ENCODE measurements at places on chromosomes 2 and 18.
A peak's percentile ranks its signal among the peaks of the same experiment; 100 is the strongest.

GRCh38 chr2:209523867-209524266 is 100.0 kb downstream of the MAP2 start:
- DNase-seq, result no peak

DNA sequence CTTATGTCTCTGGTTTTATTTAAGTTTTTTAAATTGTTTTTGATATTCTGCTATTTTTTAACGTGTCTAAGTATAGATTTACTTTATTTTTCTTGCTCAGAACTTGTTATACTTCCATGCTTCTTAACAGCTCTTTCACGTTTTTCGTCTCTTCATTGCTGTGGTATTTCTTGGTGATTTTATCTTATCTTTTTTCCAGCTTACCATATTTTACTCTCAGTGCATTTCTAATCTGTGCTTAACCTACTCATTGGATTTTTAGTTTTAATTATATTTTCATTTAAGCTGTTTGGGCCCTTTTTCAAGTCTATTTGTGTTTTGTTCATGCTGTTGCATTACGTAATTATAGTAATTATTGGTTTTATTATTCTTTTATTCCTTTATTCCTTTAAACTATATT is 11.1 kb downstream of the SLC9A2 start:
- DNase-seq, result no peak

DNA sequence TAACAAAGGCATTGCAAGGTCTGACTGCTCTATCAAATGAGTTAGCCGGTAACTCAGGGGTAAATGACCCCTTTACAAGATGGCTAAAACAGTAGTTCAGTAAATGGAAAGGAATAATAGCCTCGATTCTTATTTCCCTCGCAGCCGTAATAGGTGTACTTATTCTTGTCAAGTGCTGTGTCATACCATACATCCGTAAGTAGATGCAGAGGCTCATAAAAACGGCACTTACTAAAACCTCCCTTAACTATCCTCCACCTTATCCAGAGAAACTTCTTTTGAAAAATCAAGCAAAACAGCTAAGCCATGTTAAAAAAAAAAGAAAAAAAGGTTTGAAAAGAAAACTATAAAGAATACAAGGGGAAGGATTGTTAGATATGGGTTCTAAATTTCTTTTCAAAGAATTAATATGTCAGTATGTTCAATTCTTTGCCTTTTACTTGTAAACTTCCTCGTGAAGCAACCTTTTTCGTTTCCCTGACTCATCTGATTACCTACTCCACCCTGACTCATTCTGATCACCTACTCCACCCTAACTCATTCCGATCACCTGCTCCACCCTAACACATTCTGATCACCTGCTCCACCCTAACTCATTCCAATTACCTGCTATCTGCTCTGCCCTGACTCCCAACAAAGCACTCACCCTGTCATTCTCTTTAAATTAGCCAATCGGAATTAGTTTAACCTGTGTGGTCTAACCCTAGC is 127.5 kb downstream of the SPAG16 start:
- no peak for DNase-seq

GRCh38 chr2:45844796-45845457 is 193.5 kb downstream of the PRKCE start:
- no peak for DNase-seq

GRCh38 chr18:27614951-27615844 is 430.1 kb upstream of the CHST9 start:
- no peak for DNase-seq

- no peak for DNase-seq
Observed at GRCh38 chr2:100235581-100235980, 86.7 kb downstream of the LONRF2 start.

DNA sequence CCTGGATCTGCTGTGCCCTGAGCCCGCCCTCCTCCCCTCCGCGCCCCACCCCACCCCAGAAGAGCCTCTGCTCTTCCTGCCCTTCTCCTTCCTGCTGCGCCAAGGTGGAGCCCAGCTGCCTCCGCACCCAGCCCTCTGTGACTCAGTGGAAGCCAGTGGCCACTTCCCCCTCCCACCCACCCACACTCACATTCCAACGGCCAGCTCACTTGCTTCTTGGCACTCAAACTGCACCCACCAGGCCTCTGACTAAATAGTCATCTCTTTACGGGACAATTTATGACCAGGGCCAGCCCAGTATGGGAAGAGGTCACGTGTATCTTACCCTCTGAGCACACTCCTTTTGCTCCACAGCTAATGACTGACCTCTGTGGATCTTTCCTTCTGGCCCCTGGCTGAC is 150.4 kb upstream of the SLC1A4 start:
- peak; percentile 52 for DNase-seq

GRCh38 chr2:84516234-84516986 is at the start of gene DNAH6:
Gene DNAH6 (plus strand): TSS chr2:84516498. CDS start chr2:84517827, 1,329 bp downstream.
- peak; percentile 95 for DNase-seq

DNA sequence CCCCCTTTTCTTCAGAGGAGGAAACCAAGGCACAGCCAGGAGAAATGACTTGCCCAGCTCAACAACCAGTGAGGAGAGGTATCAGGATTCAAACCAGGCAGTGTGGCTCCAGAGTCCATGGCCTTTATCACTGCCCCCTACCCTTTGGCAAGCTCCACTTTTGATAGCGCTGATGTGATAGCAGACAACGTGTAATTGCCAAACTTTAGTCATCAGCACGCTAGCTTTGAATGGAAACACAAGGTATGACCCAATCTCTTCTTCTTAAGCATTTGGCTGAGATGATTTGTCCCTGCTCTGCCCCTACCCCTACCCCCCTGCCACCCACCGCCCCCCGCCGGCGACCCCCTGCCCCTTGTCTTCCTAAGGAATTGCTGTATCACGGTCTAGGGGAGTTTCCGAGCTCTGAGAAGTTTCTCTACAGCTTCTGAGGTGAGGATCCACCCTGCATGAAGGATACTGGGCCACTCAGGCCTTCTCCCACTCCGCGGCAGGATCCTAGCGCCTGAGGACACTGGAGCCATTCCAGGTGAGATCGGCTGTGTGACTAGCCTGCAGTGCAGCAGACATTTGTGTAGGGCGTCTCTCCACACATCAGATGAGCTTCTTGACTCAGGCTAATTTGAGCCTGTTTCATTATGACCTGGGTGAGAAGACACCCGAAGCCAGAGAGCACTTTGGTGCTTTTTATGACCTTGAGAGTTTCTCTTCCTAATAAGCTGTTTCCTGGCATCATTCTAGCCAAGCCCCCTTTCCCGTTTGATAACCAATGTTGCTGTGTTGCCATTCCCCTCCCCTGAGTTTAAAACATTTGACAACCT is 75.1 kb upstream of the MAP4K4 start:
- DNase-seq, result no peak

DNA sequence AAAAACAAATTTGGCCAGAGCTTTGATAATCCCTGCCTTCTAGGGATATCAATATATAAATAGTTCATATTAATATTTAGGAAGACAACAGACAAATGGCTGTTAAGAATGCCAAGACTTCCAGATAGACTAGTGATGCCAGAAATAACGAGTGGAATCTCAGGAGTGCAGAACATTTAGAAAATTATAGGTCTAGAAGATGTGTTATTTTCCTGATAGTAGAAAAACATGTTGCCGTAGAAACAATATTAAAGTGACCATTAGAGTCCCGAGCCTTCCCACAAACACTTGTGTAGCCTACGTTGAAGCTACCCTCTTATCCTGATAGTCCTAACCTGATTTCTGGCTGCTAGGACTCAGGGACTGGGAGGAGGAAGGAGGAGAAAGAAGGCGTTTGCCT is 54.3 kb upstream of the ITGA6 start:
- no peak for DNase-seq

- no peak for DNase-seq
Observed at GRCh38 chr2:222241128-222241870, 57.5 kb downstream of the PAX3 start.

- DNase-seq, result peak; percentile 40
Observed at GRCh38 chr2:109632158-109632789, 18.1 kb downstream of the SOWAHC start.

GRCh38 chr2:218892693-218893348 is 12.2 kb downstream of the WNT10A start:
- peak; percentile 46 for DNase-seq

DNA sequence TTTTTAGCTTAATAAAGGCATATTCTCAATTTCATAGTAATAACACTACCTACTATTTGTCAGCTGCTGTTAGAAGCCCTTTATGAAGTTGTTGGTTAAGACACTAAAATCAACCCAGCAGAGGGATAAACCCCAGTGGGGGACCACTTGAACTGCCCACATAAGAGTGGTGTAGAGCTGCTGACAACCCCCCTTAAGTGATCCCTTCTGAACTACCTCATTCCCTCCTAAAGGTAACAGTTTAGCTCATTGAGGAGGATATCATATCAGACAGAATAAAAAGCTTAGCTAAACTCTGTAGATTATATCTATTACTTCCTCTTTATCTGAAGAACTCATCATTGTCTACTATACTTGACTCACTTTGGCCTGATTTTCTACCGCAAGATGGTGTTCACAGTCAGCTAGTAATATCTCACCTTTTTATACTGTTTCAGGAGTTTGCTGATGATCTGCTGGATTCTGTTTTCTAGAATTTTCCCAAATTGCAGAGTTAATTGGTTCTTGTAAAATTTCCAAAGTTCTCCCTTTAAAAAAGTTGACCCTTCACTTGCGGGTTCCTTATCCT is 16.2 kb downstream of the GALM start:
- no peak for DNase-seq

- no peak for DNase-seq
Observed at GRCh38 chr18:46062781-46063180, 9.3 kb downstream of the PSTPIP2 start.

- DNase-seq, result no peak
Observed at GRCh38 chr2:8568543-8569302, 113.1 kb upstream of the ID2 start.

GRCh38 chr2:45946023-45946422 is 294.5 kb downstream of the PRKCE start:
- peak; percentile 42 for DNase-seq

Data from lung microvascular endothelial cell (primary cell).